ENCODE measurements at places on chromosomes 3 and 15.

- DNase-seq, result no peak
These were observed 201.7 kb upstream of the LINGO1 start for GRCh38 chr15:77834276-77834990.

DNA sequence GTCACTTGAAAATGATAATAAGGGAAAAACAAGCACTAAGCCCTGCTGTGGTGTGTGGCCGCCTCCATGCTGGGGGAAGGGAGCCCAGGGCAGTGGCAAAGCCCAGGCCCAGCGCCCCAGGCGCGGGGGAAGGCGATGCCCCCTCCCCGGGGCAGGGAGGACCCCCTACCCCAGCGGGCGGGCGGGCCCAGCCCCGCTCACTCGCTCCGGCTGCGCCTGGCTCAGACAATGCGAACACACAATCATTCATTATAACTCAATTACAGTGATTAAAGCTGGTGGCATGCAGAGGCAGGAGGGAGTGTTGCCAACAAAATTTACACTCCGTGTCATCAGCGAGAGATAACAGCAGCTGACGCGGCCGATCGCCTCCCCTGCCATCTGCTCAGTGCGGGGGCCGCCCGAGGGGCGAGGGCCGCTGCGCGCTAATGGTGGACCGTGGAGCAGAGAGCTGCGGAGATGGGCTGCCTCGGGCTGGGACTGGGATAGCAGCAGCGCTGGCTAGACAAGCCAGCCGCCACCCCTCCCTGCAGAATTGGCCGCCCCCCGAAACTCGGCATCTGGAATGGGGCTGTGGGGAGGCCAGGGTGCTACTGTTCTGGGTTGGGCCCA lies 64.1 kb downstream of the TLE3 start:
- no peak for DNase-seq

- DNase-seq, result no peak
These were observed 51.2 kb downstream of the UBE2E2 start for GRCh38 chr3:23254282-23254681.

GRCh38 chr3:64530434-64531049 lies 157.3 kb downstream of the ADAMTS9 start:
- peak; percentile 39 for DNase-seq

DNA sequence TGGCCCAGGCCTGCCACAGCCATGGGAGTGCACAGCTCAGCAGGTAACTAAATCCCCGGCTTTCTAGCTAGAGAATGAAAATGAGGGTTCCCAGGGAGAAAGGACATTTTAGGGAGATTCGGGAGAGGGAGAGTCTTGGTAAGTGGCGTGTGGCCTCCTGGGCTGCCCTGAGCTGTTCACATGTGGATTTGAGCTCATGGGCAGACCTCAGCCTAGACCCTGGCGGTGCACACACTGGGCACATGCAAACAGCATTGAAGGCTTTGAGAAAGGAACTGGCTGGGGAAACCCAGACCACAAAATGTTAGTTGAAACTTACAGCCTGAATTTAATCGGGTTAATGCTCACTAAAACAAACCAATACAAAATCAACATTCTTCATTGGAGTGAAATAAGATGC lies 72.4 kb downstream of the TFRC start:
- no peak for DNase-seq

DNA sequence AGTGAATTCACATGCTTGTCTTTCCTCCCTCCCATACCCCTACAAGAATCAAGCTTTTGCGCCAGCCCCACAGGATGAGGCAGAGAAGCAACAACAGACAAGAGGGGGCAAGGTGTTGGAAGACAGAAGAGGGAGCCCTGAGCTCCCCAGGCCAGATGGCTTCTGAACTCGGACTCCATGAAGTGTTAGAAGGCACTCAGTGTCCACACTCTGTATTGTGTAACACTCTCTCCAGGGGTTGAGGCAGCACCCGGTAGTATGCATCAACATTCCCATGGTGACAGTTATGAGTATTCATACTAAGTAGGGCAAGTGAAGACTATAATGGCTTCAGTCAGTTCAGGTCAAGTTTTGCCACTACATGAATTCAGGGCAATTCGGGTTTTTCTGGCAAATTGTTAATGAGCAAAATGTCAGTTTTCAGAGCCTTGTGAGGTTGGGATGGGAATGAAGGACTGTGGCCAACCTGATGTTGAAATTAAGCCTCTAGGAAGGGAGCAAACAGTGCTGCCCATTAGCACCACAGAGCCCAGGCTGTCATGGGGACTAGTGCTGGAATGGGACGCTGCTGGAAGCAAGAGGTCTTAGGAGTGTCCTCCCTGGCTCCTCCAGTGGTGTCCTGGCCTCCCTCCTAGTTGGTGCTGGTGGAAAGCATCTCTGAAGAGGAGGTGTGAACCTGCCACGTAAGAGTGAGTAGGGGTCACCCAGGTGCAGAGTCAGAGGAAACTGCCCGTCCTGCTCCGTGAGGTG lies 79.4 kb downstream of the KLF15 start:
- DNase-seq, result no peak

- no peak for DNase-seq
These were observed 62.6 kb downstream of the MFSD1 start for GRCh38 chr3:158864492-158864891.

DNA sequence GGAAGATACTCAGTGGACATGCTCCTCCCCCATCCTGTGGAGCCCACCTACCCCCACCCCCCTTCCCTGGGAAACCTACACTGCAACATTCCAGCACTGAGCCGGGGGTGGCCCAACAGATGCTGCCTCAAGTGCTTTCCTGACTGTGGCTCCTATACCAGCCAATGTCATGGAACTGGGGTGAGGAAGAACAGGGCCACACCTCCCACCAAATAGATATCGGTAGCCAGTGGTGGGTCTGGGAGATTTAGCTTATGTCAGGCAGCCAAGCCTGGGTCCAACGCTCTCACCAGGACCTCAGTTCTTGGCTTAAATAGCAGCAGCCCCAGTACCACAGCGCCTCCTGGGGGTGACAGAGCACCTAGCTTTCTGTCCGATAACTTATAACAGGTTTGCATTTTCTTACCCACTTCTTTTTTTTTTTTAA lies 30.3 kb downstream of the CDC25A start:
- DNase-seq, result peak; percentile 71

DNA sequence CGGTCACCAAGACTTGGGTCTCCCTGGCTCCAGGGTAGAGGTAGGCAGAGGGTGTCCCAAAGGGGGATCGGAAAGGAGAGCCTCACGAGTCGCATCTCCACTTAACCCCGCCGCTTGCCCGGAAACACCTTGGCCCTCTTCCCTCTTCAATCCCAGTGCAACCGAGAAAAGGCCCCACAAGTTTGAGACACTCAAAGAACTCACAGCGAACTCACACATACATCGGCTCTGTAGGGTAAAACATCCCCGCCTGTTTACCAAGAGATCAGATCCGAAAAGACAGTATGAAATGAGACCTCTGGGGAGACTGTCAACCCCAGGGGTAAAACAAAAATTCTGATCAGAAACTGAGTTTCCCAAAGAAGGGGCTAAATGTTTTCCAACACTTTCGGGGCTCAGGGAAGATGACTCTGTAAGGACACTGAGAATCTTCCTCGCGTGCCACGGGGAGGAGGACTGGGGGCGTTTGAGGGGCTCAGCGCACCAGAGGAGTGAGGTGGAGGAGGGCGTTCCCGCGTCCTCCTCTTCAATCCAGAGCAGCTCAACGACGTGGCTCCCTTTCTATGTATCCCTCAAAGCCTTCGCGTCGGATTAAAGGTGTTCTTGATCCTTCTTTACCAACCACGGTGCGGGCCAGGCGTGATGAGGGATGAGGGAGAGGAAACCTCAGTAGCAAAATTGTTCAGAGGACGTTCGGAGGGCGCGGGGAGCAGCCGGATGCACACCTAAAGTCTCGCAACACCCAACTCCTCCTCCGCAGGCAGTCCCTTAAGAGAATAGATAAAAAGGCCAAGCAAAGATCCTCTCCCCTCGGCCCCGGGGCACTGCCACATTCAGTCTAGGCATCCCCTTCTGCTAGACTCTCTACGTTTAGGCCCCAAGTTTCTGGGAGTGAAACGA lies 3.7 kb downstream of the WNT5A start:
- DNase-seq, result no peak

GRCh38 chr15:37931321-37931720 lies 3.1 kb upstream of the TMCO5A start:
- DNase-seq, result no peak

- DNase-seq, result no peak
These were observed 17.5 kb downstream of the PPP2R3A start for GRCh38 chr3:135982922-135983581.

DNA sequence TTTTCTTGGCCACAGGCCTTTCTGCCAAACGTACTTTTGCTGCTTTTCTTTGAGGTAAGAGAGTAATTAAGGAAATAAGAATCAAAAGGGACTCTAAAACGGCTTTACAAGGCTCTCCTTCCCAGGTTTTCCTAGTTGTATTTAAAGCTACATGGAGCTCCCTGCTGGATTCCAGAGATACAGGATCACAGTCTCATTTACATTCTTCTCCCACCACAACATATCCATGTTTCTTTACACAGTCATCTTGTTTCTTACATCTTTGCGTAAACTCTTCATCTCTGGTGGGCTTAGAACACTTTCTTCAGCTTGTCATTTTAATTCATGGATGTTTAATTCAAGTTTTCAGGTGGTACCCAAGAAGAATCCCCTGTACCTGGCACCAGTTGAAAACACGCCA lies 117.6 kb upstream of the BFSP2 start:
- DNase-seq, result no peak

DNA sequence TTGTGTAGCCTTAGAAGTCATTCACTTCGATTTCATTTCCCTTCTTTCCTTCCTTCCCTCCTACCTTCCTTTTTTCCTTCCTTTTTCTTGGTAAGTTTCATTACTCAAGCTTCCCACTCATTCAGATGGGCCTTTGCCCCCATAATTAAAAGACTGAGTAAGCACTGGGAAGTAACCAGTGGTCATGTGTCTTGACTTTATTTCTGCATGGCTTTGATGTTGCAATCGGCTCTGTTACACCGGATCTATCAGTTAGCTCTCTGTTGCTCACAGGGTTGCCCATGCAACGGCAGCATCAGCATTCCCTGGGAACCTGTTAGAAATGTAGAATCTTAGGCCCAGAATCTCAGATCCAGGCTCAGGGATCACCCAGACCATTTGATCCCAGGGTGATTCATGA lies 25.6 kb upstream of the LARS2 start:
- DNase-seq, result peak; percentile 81

DNA sequence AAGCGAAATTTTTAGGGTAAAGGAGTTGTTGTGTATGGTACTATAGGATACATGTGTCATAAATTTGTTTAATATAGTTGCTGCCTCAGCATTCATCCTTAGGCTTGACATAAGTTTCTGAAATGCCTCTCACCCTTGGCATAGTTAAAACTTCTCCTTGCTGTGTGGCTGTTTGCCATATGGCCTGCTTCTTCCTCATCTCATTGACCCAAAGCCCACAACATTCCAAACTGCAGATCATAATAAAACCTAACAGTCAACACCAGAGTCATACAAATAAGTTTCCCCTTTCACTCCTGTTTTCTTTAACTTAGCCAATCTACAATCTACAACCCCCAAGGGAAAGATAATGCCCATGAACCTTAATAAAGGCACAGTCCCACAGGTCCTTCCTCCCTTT lies 136.6 kb downstream of the TMCC1 start:
- peak; percentile 18 for DNase-seq

GRCh38 chr15:58015565-58015964 lies 49.9 kb downstream of the ALDH1A2 start:
- DNase-seq, result peak; percentile 15

- peak; percentile 91 for DNase-seq
These were observed 6.1 kb upstream of the DUSP7 start for GRCh38 chr3:52062505-52062904.

All from suppressor macrophage treated with lipopolysaccharide for 4 hours (primary cell).